ENCODE measurements at places on chromosomes 4 and X.

GRCh38 chr4:140448830-140449229, 21.4 kb upstream of the CLGN start:
- no peaks in the 10 kb centered on the region for H3K4me1 ChIP-seq
- H3K4me3 ChIP-seq: no peak overlapping the region
- DNase-seq: no peak
- no peak overlapping the region for H3K27ac ChIP-seq
- H3K27me3 ChIP-seq: peaks cover under 1% of the 10 kb centered on the region

- H3K4me1 ChIP-seq: no peaks in the 10 kb centered on the region
- H3K27me3 ChIP-seq: no peaks in the 10 kb centered on the region
- H3K27ac ChIP-seq: no peak overlapping the region
- DNase-seq: no peak
Measured at GRCh38 chr4:158035662-158036195, 137.1 kb downstream of the GASK1B start.

DNA sequence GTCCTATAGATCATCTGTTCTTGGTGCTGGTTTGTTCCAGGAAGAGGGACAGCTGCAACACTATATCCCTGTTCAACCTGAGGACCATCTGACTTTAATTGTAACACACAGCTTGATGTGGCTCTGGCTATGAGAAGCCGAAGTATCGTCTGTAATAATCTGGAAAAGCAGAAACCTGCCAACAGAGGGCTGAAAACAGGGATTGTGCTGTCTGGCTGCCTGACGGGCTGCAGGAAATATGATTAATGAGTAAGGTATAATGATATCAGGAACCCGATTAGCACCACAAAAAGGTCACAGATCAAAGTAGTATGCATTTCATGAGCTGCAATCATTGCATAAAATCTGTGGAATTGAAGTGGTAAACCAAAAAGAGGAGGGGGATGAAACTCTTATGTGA, 170.4 kb upstream of the MAB21L2 start:
- no peaks in the 10 kb centered on the region for H3K27me3 ChIP-seq
- H3K4me1 ChIP-seq: no peaks in the 10 kb centered on the region
- no peaks in the 10 kb centered on the region for H3K36me3 ChIP-seq

DNA sequence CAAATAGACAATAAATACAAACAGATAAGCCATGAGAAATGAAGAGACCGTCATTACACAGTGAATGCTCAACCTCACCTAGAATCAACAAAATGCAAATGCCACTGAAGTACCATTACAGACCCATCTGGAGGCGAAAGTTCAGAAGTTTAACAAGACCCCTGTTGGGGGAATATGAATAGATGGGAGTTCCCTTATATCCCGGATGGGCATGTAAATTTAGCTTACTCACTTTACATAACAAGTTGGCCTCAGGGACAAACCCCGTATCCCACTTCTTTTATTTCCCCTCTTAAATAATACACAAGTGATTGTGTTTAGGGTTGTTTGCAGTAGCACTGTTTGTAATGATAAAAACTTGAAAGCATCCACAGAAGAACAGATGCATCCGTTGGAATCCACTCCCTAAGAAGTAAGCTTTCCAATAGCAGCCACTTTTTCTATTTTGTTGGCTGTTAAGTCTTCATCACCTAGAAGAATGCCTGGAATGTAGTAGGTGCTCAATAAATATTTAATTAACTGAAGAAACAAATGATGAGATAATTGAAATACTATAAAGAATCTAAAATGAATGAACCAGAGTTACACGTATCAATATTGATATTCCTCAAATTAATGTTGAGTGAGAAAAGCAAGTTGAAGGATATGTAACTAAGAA, 1076.3 kb upstream of the TENM3 start:
- H3K27me3 ChIP-seq: no peaks in the 10 kb centered on the region
- no peaks in the 10 kb centered on the region for H3K36me3 ChIP-seq
- no peak for DNase-seq
- H3K4me1 ChIP-seq: no peaks in the 10 kb centered on the region
- H3K27ac ChIP-seq: no peak overlapping the region

DNA sequence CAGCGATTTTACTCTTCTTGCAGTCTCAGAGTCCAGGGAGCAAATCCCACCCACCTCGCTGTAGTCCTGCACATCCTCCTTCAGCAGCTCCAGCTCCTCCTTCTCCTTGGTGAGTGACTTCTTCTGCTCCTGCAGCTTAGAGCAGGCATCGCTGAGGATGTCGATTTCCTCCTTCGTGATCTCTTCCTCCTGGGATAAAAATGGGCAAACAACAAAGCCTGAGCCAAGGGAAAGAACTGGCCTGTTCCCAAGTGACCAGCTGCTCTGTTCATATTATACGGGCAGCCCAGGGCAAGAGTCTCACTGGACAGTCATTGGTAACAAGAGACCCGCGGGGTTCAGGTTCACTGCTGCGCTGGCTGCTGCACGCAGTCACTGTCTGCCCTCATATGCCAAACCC, 26.2 kb downstream of the FGFR3 start:
- no peak overlapping the region for H3K27ac ChIP-seq
- H3K27me3 ChIP-seq: no peaks in the 10 kb centered on the region
- no peak for DNase-seq
- H3K36me3 ChIP-seq: peaks cover 94% of the 10 kb centered on the region
- no peak overlapping the region for H3K4me3 ChIP-seq

Measured in naive thymus-derived CD4-positive, alpha-beta T cell (primary cell).